ENCODE measurements at places on chromosomes 16 and 17.

- DNase-seq, result no peak
Measured at GRCh38 chr16:11360641-11361373, 15.5 kb downstream of the RMI2 start.

GRCh38 chr17:50371526-50371925 is 1.5 kb downstream of the MRPL27 start:
- DNase-seq, result no peak

- no peak for DNase-seq
Measured at GRCh38 chr17:76266244-76266938, 1.2 kb downstream of the UBALD2 start.

- no peak for DNase-seq
Measured at GRCh38 chr16:82651921-82652601, 25.3 kb downstream of the CDH13 start.

DNA sequence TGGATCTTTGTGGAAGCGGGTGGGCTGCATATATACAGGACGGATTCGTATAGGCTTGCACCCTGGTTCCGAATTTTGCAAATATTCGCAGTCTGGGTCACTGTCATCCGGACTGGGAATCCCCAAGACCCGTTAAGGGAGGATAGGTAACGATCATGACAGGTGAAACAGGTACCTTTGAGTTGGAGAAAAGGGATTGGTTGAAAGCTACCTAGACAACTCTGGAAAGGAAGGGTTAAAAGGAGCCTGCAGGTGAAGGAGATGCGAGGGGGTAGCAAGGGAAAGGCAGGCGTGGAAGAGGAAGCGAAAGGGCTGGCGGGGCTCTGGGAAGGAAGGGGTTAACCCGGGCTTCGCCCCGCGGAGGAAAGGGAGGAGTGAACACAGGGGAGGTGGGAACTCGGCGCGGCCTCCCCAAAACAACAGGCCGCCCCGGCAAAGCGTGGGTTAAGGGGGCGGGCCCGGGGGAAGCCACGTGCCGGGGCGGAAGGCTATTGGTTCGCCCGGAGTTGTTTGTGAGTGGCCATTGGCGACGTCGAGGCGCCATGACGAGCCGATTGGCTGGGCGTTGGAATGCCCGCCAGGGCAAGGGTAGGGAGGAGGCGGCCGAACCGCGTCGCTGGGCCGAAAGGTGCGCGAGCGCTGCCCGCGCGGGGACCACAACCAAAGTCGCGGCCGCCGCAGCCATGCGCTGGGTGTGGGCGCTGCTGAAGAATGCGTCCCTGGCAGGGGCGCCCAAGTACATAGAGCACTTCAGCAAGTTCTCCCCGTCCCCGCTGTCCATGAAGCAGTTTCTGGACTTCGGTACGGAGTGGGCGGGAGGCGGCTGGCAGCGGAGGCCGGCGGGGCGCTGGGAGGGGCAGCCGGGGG is at the start of gene PDK2:
Gene PDK2, plus strand, starts transcription at position 599 of the 867 bp plus-strand sequence. Its CDS starts 85 bp downstream, at position 684.
- peak; percentile 99 for DNase-seq

- DNase-seq, result no peak
Measured at GRCh38 chr16:68539711-68540239, 684 bp downstream of the ZFP90 start.

- DNase-seq, result no peak
Measured at GRCh38 chr16:83908798-83909197, 9.9 kb downstream of the MLYCD start.

- DNase-seq, result peak; percentile 75
Measured at GRCh38 chr16:52548261-52549010, 1.5 kb upstream of the TOX3 start.

DNA sequence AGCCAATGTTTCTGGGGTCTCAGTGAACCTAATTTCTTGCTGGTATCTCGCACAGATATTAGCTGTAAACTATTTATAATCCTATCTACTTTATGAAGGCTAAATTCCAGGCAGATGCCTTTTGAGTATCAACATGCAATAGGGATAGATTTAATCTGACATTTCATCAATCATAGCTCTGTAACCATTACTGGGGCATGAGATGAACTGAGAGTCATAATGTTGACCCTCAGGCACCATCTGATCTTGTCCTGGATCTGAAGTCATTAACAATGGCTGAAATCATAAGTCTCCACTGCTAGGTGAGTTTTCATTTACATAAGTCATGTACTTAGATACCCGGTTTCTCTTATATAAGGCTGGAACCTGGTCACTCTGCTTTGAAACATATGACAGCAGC is 3.6 kb downstream of the PMFBP1 start:
- no peak for DNase-seq

DNA sequence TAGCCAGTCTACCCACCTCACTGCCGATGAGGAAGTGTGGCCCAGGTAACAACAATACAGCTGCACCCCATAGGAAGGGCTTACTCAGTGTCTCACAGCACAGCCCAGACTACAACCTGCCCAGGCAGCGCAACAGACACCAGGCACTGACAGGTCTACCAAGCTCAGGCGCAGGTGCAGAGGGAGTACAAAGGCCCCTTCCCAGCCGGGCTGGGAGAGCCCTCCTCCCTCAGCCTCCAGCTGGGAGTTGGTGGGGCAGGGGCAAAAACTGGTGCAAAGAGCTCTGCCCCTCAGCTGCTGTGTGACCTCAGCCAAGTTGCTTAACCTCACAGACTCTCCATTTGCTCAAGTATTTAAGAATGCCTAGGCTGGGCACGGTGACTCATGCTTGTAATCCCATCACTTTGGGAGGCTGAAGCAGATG is 112.6 kb upstream of the LHX1 start:
- DNase-seq, result no peak

DNA sequence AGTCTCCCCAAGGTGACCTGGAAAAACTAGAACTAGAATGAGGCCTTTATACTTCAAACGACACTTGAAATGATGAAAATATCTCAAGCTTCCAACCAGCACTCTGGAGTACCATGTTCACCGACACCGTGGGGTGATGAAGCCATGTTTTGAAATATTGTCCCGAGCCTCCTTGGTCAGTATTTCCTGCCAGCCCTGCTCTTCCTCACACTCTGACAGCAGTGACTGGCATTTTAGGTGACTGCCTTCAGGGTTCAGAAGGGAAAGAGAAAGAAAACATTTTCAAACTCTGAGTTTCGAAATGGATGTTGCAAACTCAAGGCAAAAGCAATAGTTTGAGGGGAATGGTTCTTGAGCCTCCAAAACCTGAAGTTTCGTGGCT is 39.3 kb upstream of the IRX6 start:
- no peak for DNase-seq

DNA sequence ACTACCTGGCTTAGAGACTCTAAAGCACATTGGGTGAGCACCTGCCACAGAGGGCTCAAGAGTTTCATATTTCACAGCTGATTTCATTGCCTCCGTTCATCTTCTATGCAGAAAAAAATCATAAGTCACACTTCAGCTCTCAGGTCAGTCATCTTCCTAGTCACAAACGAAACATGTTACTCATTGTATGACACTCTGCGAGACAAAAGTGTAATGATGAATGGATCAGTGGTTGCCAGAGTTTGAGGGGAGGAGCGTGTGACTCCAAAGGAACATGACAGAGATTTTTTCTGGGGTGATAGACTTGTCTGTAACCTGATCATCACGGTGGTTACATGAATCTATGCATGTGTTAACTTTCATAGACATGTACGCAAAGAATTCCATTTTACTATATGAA is 195.2 kb upstream of the CNTNAP4 start:
- DNase-seq, result no peak

DNA sequence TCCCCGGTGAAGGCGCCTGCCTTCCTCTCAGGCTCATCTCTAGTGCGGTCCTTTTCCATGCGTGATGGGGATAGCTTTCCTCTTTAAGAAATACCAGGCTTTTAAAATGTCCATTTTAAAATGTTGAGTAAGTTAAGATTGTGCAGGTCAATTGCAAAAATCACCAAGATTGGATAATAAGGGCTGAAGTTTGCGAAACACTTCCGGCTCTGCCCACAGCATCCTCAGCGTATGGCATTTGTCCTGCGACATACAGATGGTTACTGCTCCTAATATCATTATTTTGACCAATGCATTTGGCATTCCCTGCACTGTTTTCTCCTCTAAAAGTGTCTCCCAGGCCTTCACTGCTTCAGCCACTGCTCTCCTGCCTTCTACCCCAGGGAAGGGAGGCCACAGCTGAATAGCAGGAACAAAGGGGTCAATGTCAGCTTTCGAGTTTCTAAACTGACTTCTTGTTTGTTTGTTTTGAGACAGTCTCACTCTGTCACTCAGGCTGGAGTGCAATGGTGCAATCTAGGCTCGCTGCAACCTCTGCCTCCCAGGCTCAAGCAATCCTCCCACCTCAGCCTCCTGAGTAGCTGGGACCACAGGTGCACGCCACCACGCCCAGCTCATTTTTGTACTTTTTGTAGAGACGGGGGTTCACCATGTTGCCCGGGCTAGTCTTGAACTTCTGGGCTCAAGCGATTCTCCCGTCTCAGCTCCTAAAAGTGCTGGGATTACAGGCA is 91.9 kb downstream of the CRISPLD2 start:
- DNase-seq, result no peak

DNA sequence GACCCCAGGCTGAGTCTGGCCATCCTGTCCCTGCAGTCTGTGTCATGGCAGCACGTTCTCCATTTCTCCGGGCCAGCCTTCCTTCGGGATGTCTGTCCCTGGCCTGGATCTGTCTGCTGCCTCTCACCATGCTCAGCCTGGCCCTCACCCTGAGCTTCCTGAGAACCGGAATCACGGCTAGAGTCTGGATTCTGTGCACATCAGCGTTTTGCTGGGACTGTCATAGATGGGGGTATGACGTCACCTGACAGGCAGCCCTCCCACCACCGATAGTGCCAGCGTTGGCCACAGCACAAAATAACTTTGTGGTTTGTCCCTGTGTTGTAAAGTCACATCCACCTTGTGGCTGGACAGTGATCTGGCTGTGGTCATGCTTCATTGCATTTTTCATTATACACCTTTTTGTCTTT is 59.2 kb downstream of the B9D1 start:
- peak; percentile 28 for DNase-seq

- no peak for DNase-seq
Measured at GRCh38 chr17:12918142-12918541, 99.7 kb downstream of the ELAC2 start.

DNA sequence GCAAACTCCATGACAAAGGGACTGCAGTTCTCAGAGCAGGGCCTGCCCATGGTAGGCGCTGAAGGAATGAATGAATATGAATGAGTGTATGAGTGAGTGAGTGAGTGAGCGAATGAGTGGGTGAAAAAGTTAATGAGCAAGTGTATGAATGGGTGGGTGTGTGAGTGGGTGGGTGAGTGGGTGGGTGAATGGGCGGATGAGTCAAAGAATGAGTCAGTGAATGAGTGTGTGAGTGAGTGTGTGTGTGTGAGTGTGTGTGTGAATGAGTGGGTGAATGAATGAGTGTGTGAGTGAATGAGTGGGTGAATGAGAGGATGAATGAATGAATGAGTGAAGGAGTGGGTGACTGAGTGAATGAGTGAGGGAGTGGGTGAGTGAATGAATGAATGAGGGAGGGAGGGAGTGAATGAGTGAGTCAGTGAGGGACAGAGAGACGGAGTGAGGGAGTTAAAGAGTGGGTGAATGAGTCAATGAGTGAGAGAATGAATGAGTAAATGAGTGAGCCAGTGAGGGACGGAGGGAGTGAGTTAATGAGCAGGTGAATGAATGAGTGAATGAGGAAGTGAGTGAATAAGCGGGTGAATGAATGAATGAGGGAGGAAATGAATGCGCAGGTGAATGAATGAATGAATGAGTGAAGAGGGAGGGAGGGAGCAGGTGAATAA is 11.1 kb upstream of the CHMP6 start:
- DNase-seq, result no peak

- no peak for DNase-seq
Measured at GRCh38 chr16:79537584-79537983, 63.0 kb downstream of the MAF start.

- peak; percentile 84 for DNase-seq
Measured at GRCh38 chr17:81489012-81489997, 23.3 kb downstream of the ACTG1 start.

DNA sequence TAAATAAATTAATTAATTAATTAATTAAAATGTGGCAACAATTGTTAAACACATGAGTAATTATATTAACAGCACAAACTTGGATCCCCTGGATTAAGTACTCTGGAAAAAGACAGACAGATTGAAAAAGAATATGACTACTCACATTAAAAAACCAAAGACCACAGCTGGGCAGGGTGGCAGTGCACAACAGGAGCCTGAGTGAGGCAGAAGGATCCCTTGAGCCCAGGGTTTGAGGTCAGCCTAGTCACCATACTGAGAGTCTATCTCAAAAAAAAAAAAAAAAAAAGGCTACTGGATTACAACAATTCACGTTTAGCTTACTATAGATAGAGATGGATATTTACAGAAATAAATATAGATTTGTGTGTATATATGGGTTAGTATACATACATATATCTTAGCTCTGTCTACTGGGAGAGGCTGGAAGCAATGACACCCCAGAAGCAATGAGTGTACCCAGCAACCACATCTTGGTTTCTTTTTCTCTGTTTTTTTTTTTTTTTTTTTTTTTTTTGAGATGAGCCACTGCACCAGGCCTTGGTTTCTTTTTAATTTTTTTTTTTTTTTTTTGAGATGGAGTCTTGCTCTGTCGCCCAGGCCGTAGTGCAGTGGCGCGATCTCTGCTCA is 10.6 kb upstream of the SUZ12 start:
- peak; percentile 15 for DNase-seq

- DNase-seq, result no peak
Measured at GRCh38 chr17:55433629-55434422, 12.2 kb upstream of the MMD start.

- DNase-seq, result peak; percentile 91
Measured at GRCh38 chr17:46822388-46822921, 4.0 kb upstream of the WNT3 start.

DNA sequence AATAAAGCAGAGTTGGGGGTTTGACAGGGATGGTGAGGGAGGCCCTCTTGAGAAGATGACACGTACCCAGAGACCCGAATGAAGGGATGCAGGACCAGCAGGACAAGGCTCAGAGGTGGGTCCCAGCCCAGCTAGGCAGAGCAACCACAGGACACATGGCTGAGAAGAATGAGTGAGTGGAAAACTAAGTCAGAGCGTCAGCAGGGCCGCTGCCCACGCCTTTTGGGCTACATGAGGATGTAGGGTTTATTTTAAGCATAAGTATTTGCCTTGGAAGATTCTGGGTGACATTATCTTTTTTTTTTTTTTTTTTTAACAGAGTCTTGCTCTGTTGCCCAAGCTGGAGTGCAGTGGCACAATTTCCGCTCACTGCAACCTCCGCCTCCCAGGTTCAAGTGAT is 176.0 kb downstream of the TMEM132E start:
- DNase-seq, result peak; percentile 22

DNA sequence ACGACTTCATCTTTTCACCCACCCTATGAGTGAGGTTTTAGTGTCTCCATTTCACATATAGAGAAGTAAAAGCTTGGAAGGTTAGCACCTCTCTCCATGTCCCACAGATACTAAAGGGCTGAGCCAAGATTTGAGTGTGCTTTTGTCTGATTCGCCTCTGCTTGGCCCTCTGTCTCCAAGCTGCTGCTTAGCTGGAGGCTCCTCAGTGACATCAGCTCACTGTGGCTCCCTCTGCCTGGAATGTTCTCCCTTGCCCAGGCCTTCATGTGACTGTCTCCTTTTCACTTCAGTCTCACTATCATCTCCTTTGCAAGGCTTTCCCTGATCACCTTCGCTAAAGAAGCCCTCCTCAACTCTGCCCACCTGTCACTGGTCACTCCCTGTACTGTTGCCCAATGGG is 84.5 kb upstream of the HSBP1 start:
- DNase-seq, result no peak

- no peak for DNase-seq
Measured at GRCh38 chr16:89112377-89113151, 18.9 kb downstream of the ACSF3 start.
